Activated T-cell treated with anti-CD3 and anti-CD28 coated beads, Interleukin-2, amount 50 U/mL, for 24 hours (primary cell): ENCODE measurements at places on chromosomes 3 and 15.

DNA sequence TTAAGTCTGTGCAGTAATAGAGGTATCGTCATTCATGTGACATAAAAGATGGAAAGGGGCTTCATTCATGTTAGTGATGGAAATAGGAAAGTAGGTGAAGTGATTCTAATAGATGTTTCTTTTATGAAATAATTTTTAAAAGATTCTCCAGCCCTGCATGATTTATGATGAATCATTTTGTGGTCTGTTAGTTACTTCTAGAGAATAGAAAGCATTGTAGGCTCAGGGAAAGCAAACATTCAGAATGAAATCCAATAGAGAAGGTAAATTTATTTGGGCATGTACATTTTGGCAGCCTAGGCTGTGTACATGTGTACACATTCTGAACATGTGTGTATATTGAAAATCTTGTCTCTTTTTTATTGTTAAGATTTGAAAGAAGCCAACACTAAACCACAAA lies 23.1 kb downstream of the PPARG start:
- H3K4me3 ChIP-seq = no peak overlapping the region
- no peaks in the 10 kb centered on the region for H3K36me3 ChIP-seq
- DNase-seq = no peak
- no peak overlapping the region for H3K27ac ChIP-seq

- no peaks in the 10 kb centered on the region for H3K27me3 ChIP-seq
- no peak for DNase-seq
- H3K4me1 ChIP-seq = peaks cover 72% of the 10 kb centered on the region
- no peak overlapping the region for H3K4me3 ChIP-seq
Observed at GRCh38 chr3:25653322-25653721, 11.4 kb downstream of the TOP2B start.

GRCh38 chr3:184737641-184738505 lies 26.0 kb upstream of the MAGEF1 start:
- no peak overlapping the region for H3K4me3 ChIP-seq
- H3K27ac ChIP-seq = no peak overlapping the region
- DNase-seq = peak; percentile 21
- peaks cover 6% of the 10 kb centered on the region for H3K4me1 ChIP-seq
- peaks cover 6% of the 10 kb centered on the region for H3K27me3 ChIP-seq

DNA sequence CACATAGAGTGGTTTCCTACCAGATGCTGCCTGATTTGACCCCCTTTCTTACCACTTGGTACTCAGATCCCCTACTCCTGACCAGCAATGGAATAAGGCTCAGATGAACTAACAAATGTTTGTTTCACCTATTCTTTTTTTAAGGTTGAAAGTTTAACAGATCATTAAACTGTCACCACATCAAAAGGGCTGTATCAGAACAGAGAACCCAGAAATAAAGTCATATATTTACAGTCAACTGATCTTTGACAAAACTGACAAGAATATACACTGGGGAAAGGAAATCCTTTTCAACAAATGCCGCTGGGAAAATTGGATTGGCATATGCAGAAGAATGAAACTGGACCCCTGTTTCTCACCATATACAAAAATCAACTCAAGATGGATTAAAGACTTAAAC lies 56.0 kb downstream of the GPR176 start:
- no peaks in the 10 kb centered on the region for H3K4me1 ChIP-seq
- no peak overlapping the region for H3K27ac ChIP-seq
- DNase-seq = no peak
- peaks cover 24% of the 10 kb centered on the region for H3K27me3 ChIP-seq

DNA sequence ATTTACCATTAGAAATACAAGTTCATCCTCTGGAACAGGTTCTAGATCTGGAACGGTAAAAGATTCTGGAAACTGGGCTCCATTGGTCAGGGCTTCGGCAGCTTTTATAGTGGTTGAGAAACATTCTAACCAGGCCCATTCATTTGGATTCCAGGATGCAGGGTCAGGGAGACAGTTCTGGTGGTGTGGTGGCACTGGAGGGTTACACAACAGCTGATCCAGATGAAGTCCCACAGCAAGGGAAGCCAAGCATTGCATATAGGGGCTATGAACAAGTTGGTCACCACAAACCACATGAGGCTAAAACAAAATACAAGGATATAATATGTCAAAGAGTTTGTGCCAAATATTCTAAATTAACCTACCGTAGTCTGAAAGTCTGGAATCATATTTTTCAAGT lies 43.0 kb downstream of the FBXL22 start:
- H3K36me3 ChIP-seq = peaks cover 89% of the 10 kb centered on the region
- no peak overlapping the region for H3K4me3 ChIP-seq

DNA sequence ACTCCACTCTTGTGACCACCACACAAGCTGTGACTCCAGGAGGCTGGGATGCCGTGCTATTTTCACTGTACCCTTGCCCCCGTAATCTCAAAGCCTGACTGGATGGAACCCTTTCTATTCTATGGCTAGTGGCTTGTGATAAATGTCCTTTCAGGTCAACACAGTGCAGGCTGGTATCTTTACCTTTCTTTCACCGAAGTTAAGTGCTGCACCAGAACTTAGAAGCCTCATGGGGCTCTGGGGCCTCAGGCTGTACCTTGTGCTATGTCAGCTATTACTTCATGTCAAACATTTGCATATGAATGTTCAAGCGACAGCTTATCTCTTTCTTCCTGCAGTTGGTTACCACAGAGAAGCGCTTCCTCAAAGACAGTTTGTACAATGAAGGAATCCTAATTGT lies 66.8 kb downstream of the RPL39L start:
- peaks cover 28% of the 10 kb centered on the region for H3K4me1 ChIP-seq
- peak overlapping the region; percentile 64 for H3K27ac ChIP-seq
- peaks cover 98% of the 10 kb centered on the region for H3K36me3 ChIP-seq
- DNase-seq = no peak
- H3K4me3 ChIP-seq = no peak overlapping the region

GRCh38 chr3:15810702-15811101 lies 12.9 kb upstream of the ANKRD28 start:
- peak overlapping the region; percentile 18 for H3K27ac ChIP-seq
- no peak overlapping the region for H3K4me3 ChIP-seq
- peaks cover 48% of the 10 kb centered on the region for H3K4me1 ChIP-seq
- peaks cover 3% of the 10 kb centered on the region for H3K36me3 ChIP-seq

- H3K4me3 ChIP-seq = no peak overlapping the region
- H3K4me1 ChIP-seq = no peaks in the 10 kb centered on the region
- no peaks in the 10 kb centered on the region for H3K27me3 ChIP-seq
- DNase-seq = no peak
- no peak overlapping the region for H3K27ac ChIP-seq
- H3K36me3 ChIP-seq = no peaks in the 10 kb centered on the region
Observed at GRCh38 chr3:166444756-166445155, 607.5 kb upstream of the BCHE start.

GRCh38 chr3:186400662-186401061 lies 38.6 kb upstream of the DGKG start:
- no peaks in the 10 kb centered on the region for H3K36me3 ChIP-seq
- no peak overlapping the region for H3K4me3 ChIP-seq
- H3K4me1 ChIP-seq = peaks cover 5% of the 10 kb centered on the region
- H3K27me3 ChIP-seq = peaks cover 12% of the 10 kb centered on the region
- no peak for DNase-seq

DNA sequence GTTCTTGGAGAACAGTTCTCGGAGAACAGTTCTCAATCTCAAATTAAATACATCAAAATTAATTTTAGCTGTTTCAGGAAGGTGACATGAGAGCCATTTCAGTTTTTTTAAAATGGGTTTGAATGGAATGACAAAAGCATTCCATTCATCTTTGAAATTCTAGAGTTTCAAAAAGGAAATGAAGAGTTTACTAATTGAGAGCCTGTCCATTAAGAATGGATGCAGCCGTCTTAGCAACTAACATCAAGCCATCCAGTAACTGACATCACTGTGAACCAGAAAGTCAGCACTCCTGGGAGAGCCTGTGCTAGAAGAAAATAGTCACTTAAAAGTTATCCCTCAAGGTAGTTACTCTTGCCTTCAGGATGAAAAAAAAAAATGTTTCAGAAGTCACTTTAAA lies 47.0 kb upstream of the FSTL1 start:
- no peaks in the 10 kb centered on the region for H3K36me3 ChIP-seq
- H3K27me3 ChIP-seq = peaks cover 4% of the 10 kb centered on the region
- H3K4me1 ChIP-seq = no peaks in the 10 kb centered on the region
- no peak overlapping the region for H3K27ac ChIP-seq
